ENCODE measurements at places on chromosomes 12 and 14.

- DNase-seq = no peak
These were observed 29.4 kb downstream of the ANO4 start for GRCh38 chr12:100823963-100824362.

DNA sequence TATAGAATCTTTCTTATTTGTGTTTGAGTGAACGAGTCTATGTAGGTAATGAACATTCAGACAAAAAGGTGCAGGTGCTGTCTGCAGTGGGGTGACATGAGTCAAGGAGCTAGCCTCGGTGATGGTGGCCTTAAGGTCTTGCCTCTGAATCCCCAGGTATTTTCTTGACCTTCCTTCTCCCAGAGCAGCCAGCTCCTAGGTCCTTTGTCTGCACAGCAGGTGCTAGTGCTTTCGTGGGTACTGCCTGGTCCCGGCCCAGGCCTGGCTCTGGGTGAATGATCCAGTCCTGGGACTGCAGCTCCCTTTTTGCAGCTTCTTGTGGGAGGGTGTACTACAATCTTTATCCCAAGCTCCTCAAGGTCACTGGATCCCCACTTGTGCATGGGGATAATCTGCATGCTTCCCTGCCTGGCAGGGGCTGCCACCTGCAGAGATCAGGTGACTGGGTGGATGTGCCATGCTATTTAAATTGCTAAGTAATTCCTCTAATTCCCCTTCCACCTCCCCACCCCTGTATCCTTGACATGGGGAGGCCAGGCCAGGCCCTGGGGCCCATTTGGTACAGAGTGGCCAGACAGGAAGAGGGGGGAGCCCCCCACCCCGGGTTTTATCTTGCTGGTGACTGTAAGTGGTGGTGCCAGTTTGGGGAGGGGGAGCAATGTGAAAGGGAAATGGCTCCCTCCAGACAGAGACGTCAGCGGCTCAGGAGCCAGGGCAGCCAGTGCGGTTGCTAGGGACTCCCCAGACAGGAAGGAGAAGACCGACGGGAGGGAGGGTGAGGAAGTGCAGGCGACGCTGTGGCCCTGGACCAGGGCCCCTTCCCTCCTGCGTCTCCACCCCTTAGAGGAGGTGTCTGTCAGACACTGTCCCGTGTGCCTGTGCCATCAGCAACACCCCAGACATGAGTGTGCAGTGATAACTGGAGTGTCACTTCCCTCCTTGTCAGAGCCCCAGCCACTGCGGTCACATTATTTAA, 6.7 kb downstream of the VASH1 start:
- peak; percentile 73 for DNase-seq

DNA sequence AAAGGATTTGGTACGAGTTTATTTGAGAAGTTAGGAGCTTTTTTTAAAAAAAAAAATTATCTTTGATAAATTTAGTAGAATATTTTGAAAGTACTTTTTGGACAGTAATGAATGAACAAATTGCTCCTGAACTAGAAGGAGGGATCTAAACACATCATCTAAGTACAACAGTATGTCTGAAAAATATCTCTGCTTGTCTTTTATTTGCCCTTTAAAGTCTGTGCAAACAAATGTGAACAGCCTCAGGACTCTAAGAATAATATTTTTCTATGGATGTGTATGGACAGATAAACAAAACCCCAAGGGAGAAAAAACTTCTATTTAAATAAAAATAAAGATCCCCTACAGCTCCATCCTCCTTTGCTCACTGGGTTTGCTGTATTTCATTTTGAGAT, 19.5 kb downstream of the FBXL14 start:
- no peak for DNase-seq

DNA sequence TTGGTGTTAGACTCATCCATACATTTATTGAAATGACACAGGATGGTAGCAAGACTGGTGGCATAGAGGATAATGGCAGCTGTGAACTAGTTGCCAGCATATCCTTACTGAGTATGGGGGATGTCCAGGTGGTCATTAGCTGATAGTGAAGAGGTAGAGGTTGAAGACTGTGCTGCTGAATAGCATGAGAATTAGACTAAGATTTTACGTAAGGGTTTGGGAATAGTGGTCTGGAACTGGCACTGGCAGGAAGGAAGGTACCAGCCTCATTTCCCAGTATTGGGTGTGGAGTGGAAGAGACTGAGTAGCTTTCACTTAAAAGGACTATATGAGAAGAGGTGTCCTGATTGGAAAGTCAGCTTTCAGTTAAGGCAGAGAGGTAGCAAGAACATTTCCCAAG, 6.5 kb downstream of the ERC1 start:
- DNase-seq = no peak

DNA sequence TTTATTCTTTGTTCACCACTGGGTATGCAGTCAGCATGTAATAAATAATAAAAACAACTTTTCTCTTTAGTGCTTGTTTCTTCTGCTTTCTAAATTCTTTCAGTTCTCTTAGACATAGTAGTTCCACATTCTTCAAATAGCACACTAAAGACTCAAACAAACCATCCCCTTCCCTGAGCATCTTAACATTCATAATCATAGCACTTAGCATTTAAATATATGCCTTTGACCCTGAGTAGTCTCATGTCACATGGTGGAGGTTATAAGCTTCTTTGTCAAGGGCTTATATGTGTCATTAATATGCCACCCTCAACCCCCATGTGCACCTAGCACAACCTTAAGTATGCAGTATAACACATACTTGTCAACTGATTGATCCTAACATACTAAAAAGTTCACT, 212.7 kb downstream of the PHLDA1 start:
- no peak for DNase-seq

DNA sequence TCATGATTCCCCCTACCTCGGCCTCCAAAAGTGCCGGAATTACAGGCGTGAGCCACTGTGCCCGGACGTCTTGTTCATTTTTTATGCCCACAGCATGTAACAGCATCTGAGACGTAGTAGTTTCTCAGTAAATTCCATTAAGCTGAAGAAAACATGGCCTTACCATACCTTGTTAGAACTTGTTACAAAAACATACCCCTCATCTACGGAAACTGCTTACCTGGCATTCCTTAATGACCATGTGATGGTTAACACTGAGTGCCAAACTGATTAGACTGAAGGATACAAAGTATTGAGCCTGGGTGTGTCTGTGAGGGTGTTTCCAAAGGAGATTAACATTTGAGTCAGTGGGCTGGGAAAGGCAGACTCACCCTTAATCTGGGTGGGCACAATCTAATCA, 186.8 kb downstream of the CEP128 start:
- no peak for DNase-seq

GRCh38 chr14:74531467-74531866, 37.9 kb downstream of the ISCA2 start:
- no peak for DNase-seq

DNA sequence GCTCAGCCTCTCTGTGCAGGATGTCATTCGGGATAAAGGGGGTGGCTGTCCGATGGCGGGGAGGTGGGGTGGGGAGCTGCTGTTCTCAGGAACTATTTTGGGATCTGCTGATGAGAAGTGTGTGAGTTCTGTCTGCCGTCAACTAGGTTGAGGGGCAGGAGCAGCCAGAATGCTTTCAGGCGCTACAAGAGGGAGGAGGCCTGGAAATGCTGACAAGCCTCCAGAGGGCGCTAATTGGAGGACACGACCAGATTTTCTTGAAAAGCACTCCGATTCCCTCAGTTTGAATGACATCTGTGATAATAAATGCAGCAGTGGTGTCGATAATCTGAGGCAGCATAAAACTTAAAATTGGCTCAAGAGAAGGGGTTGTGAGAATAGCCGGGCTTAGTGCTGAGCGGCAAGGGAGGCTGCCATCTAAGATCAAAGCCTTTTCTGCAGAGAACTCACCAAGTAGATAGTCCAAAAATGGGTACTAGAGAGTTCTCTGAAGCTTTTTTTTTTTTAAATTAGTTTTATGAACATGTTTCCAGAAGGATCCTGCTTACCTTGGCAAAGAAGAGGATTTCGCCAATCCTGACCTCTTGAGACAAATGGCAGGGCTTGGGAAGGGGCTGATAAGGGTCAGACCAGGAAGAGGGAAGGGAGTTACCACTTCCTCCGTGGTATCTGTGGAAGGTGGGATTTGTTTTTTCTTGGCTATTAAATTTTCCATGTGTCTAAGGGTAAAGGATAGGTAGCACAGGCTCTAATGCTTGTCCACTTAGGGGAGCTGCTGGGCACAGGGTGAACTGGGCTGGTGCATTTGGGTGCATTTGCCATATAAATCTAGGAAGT, 94.4 kb downstream of the CRACR2A start:
- DNase-seq = peak; percentile 32

DNA sequence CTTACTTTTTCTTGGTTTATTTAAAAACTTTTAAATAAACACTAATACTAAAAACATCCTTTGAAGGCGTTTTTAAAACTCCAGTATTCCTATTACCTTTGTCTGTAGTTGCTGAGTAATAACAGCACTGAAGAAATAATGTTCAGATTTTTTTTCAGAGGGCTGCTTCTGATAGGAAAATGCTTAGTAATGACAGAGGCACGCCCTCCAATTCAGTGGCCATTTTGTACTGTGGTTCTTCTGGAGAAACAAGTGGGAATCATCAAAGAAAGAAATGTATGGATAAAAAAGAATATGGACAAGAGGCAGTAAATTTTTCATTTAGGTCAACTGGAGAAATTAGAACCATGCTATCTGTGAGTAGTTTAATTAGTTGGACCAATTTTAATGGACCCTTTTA, 13.6 kb downstream of the VEZT start:
- no peak for DNase-seq

GRCh38 chr14:66541627-66542026, 33.7 kb downstream of the GPHN start:
- DNase-seq = no peak

DNA sequence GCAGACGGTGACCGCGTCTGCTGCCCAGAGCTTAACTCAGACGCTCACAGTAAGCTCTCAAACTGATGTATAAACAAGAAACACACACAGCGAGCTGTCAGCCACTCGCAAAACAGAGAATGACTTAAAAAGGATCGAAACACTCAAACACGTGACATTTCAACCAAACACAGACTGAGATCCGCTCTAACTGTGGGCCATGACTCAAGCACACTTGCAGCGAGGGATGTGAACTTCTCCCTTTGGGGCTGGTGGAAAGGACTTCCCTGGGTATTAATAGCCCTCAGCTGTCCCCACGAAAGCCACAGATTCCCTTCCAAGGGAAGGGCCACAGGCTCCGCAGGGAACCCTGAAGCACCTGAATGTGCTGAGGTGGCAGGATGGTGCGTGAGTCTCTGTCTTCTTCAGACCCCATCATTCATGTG, 29.1 kb downstream of the CCDC88C start:
- DNase-seq = peak; percentile 65

DNA sequence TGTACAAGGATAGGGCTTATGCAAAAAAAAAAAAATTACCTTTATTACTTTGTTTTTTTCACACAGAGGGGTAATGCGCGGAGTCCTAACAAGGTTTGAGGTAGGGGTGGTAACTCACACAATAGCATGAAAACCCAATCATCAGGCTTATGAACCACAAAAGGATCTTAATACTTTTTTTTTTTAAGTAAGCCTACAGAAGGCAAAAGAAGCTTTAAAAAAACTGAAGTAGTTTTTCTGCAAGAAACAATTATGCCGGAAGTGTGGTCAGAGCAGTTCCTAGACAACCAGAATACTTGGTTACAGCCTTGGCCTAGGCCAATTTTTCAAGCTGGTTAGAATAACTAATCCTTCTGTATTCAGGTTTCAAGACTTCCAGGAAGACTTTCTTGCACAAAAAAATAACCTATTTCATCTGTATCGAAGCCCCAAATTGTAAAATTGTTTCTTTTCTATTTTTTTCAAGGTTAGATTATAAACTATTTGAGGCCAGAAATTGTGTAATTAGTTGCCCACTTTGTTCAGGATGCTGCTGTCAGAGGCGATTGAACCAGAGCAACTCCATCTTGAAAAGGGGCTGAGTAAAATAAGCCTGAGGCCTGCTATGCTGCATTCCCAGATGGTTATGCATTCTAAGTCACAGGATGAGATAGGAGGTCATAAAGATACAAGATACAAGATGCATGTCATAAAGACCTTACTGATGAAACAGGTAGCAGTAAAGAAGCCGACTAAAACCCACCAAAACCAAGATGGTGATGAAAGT, 1.8 kb upstream of the GNS start:
- DNase-seq = no peak

- no peak for DNase-seq
These were observed 2.4 kb downstream of the CBLN3 start for GRCh38 chr14:24426912-24427536.

DNA sequence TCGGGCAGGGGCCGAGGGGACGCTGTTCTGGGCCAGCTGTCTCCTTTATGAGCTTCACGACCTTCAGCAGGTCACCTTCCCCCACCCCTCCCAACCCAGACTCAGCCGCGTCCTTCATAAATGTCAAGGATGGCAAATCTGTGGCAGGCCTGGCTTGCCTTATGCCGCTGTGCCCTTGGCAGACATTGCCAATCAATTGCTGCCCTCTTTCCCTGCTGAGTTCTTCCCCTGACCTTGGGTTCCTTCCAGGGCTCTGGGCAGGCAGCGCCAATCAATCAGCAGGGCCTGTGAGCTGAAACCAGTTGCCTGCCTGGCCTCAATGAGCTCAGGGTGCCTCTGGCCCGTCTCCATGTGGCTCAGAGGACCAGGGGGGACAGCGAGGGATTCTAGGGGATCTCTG, 7.7 kb downstream of the FAM222A start:
- DNase-seq = no peak

DNA sequence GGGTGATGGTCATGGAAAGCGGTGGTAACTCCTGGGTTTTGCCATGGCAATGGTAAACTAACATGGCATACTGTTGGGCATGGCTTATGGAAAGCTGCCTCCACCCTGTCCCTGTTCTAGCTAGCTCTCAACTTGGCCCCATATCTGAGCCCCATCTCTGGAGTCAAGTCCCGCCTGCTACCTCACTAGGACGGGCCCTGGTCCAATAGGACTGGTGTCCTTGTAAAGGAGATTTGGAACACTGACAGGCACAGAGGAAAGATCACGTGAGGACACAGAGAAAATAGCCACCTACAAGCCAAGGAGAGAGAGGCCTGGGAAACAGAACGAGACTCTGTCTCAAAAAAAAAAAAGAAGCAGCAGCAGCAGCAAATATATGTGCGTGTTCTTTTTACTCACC, 59.8 kb downstream of the RNFT2 start:
- DNase-seq = no peak

DNA sequence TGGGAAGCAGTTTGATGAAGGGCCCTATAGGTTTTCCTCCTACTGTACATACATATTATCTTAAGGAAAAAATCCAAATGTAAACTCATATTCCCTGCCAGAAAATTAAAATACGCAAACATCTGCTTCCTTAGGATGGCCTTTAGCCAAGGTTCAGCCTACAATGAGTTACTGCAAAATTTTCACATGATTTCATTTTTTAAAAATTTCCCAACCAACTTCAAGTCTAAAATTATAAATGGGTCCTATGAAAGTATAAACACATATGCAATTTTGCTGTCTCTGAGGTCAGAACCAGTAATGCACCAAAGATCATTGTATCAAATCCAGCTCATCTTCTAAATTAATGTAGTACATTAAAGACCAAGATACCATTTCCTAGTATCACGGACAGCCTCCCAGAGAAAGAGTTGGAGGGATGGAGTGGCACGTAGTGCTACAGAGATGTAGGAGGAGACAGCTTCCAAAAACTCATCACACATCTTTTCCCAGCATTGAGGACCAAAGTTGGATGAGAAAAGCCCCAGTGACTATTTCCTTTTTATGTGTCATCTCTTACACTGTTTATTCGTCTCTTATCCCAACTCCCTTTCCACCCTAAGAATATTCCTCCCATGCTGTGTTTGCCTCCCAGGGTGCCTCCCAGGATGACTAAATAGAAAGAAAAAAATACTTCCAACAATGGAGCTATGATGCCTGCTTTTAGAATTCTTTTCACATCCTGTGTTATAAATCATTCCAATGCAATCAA, 92.3 kb upstream of the SLCO1C1 start:
- no peak for DNase-seq

- DNase-seq = peak; percentile 55
These were observed 42.5 kb downstream of the MARK3 start for GRCh38 chr14:103427485-103428443.

Data from activated T-cell treated with anti-CD3 and anti-CD28 coated beads, Interleukin-2, amount 50 U/mL, for 72 hours (primary cell).